ENCODE measurements at places on chromosomes 5 and 9. TPM values are rescaled to one million over a fixed set of nuclear protein-coding genes. Genes with fewer than 3 reads are reported as not detected.

- H3K27ac ChIP-seq, result no peak overlapping the region
- H3K36me3 ChIP-seq, result peaks cover 3% of the 10 kb centered on the region
- no peak for DNase-seq
- no peaks in the 10 kb centered on the region for H3K27me3 ChIP-seq
- no peak overlapping the region for H3K4me3 ChIP-seq
These were observed 39.5 kb downstream of the PLPP1 start for GRCh38 chr5:55495216-55495615.

DNA sequence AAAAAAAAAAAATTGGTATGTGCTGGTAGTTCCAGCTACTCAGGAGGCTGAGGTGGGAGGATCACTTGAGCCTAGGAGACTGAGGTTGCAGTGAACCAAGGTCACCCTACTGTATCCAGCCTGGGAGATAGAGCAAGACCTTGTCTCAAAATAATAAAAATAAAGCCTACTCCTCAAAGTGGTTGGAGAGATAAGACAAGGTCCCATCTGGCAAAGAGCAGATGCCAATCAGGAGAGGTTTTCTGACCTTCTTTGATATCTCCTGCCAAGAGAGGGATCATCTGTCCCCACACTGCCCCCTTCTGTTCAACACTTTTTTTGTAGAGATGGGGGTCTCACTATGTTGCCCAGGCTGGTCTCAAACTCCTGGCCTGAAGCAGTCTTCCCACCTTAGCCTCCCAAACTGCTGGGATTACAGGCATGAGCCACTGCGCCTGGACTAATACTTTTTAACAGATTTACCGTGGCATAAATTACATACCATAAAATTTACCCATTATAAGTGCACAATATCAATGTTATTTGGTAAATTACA is 64.7 kb downstream of the SH3PXD2B start:
- no peak overlapping the region for H3K27ac ChIP-seq
- H3K4me1 ChIP-seq, result no peaks in the 10 kb centered on the region
- H3K27me3 ChIP-seq, result peaks cover 15% of the 10 kb centered on the region

DNA sequence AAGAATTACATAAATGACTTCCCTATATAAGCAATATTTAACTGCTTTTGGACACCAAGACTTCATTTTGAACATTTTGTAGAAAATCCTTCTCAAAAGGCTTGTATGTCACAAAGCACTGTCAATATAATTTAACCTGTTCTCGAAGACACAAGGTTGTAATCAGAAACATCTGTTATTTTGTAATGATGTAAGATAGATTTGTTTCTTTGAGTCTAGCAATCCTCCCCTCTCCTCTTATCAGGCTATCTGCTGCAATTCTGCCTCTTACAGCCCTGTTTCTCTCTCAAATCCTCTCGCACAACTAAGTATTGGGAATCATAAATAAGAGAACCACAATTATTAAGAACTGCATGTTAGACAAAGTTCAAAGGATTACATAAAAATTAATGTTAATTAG is 18.6 kb upstream of the TARS1 start:
- no peak for DNase-seq
- no peaks in the 10 kb centered on the region for H3K36me3 ChIP-seq
- H3K27ac ChIP-seq, result no peak overlapping the region
- H3K27me3 ChIP-seq, result peaks cover 7% of the 10 kb centered on the region
- no peaks in the 10 kb centered on the region for H3K4me1 ChIP-seq

GRCh38 chr9:130661451-130662098 is 2.8 kb upstream of the PRDM12 start:
- no peak overlapping the region for H3K4me3 ChIP-seq
- no peak overlapping the region for H3K27ac ChIP-seq
- no peak for DNase-seq
- peaks cover 27% of the 10 kb centered on the region for H3K4me1 ChIP-seq
- H3K27me3 ChIP-seq, result peaks cover 60% of the 10 kb centered on the region
- no peaks in the 10 kb centered on the region for H3K36me3 ChIP-seq

GRCh38 chr5:135400866-135401265 is 1.8 kb upstream of the MACROH2A1 start:
- peak overlapping the region; percentile 34 for H3K27ac ChIP-seq
- H3K4me1 ChIP-seq, result peaks cover 43% of the 10 kb centered on the region
- DNase-seq, result no peak
- H3K27me3 ChIP-seq, result no peaks in the 10 kb centered on the region

GRCh38 chr9:8857926-8858595 is 1058.5 kb upstream of the DMAC1 start:
- H3K27ac ChIP-seq, result no peak overlapping the region
- peaks cover 16% of the 10 kb centered on the region for H3K4me1 ChIP-seq
- peaks cover 2% of the 10 kb centered on the region for H3K36me3 ChIP-seq
- peak; percentile 27 for DNase-seq
- H3K27me3 ChIP-seq, result peaks cover 67% of the 10 kb centered on the region
- peak overlapping the region; percentile 73 for H3K4me3 ChIP-seq

- peaks cover 12% of the 10 kb centered on the region for H3K4me1 ChIP-seq
- DNase-seq, result no peak
- H3K27ac ChIP-seq, result no peak overlapping the region
- no peak overlapping the region for H3K4me3 ChIP-seq
- peaks cover 10% of the 10 kb centered on the region for H3K36me3 ChIP-seq
- no peaks in the 10 kb centered on the region for H3K27me3 ChIP-seq
These were observed 95.9 kb downstream of the NLN start for GRCh38 chr5:65817931-65818330.

- no peak for DNase-seq
- no peaks in the 10 kb centered on the region for H3K36me3 ChIP-seq
- no peak overlapping the region for H3K27ac ChIP-seq
These were observed 482.6 kb downstream of the PTPRD start for GRCh38 chr9:10130061-10130675.

DNA sequence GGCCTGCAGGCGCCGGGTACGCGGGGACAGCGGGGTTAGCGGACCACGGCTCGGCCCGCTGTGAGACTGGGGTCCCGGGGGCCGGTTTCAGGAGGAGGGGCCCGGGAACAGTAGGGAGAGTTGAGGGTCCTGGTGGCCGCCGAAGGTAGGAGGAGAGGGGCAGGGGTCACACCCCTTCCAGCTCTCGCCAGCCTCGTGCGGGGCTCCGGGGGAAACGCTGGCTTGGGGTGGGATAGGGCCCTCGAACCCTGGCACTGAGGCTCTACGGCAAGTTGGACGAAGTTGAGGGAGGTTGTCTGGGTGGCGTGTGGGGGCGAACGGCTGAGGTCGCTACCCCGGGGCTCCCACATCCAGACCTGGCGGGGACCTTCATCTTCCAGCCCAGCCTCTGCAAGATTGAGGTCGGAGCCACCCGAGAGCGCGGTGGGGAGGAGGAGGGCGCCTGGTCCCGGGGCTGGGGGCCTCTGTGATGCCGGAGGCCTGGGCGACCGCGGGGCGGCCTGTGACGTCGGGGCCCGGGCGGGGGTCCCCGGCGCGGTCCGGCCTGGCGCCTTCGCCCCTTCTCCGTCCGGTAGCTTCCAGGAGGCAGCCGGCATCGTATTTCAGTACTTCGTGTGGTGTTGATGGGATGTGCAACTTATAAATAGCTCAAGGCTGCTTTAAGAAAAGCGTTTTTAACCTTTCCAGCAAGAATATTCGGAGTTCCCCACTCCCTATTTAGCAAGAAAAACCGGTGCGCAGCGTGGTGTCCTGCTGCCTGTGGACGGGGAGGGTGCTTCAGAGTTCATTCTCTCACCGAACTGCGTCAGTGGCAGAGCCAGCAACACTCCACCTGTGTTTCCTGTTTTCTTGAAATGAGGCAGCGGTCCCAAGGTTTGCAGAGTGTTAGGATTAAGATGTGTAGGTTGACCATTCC is 902 bp downstream of the HABP4 start:
- peaks cover 22% of the 10 kb centered on the region for H3K27me3 ChIP-seq
- peak overlapping the region; percentile 83 for H3K4me3 ChIP-seq
- peak; percentile 44 for DNase-seq
- peak overlapping the region; percentile 65 for H3K27ac ChIP-seq
- peaks cover 40% of the 10 kb centered on the region for H3K4me1 ChIP-seq

DNA sequence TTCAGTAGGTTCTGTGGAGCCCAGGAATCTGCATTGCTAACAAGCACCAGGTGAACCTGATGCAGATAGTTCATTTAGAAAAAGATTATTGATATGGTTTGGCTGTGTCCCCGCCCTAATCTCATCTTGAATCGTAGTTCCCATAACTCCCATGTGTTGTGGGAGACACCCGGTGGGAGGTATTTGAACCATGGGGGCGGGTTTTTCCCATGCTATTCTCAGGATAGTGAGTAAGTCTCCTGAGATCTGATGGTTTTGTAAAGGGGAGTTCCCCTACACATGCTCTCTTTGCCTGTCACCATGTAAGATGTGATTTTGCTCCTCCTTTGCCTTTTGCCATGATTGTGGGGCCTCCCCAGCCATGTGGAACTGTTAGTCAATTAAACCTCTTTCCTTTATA is 212.0 kb downstream of the RAB3C start:
- H3K27me3 ChIP-seq, result peaks cover 24% of the 10 kb centered on the region
- no peak overlapping the region for H3K4me3 ChIP-seq
- peak; percentile 48 for DNase-seq
- H3K27ac ChIP-seq, result no peak overlapping the region

GRCh38 chr9:109048822-109049221 is 35.5 kb upstream of the CTNNAL1 start:
- H3K4me1 ChIP-seq, result peaks cover 17% of the 10 kb centered on the region
- no peak overlapping the region for H3K4me3 ChIP-seq
- H3K27me3 ChIP-seq, result no peaks in the 10 kb centered on the region
- DNase-seq, result no peak

DNA sequence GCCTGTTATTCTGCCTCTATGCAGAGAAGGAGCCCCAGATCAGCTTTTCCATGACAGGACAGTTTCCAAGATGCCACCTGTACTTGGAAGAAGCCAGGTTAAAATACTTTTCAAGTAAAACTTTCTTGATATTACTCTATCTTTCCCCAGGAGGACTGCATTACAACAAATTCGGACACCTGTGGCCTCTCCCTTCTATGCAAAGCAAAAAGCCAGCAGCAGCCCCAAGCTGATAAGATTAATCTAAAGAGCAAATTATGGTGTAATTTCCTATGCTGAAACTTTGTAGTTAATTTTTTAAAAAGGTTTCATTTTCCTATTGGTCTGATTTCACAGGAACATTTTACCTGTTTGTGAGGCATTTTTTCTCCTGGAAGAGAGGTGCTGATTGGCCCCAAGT is 301 bp upstream of the IL4 start:
- H3K27ac ChIP-seq, result no peak overlapping the region
- H3K27me3 ChIP-seq, result peaks cover 4% of the 10 kb centered on the region
- no peak for DNase-seq

DNA sequence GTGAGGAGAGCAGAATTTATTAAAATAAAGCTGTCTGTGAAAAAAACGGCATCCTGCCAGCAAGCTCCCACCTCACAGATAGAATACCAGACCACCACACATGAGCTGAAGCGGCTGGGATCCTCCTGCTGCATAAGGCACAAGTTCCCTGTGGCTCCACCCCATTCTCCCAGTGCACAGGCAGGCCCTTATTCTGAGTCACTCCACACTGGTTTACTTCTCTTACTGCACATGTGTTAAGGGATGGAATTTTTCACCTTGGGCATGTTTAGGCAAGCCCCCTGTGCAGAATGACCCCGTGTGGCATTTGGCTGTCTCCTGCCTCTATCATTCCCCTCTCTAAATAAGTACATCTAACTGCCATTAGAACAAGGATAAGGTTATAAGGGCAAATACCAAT is 115.0 kb upstream of the ELAVL2 start:
- no peak for DNase-seq
- no peak overlapping the region for H3K4me3 ChIP-seq
- peaks cover 2% of the 10 kb centered on the region for H3K36me3 ChIP-seq

DNA sequence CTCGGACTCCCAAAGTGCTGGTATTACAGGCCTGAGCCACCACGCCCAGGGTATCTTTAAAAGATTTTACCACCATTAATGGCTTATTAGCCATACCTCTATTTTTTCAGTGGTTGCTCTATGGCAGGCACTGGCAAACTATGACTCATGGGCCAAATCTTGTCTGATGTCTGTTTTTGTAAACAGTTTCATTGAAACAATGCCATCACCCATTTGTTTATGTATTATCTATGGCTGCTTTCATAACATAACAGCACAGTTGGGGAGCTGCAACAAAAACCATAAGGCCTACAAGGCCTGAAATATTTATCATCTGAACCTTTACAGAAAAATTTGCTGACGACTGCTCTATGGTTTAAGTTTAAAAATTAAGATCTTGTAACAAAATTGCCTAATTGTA is 66.8 kb downstream of the SLC38A9 start:
- DNase-seq, result no peak
- H3K36me3 ChIP-seq, result no peaks in the 10 kb centered on the region

- no peaks in the 10 kb centered on the region for H3K4me1 ChIP-seq
- no peak overlapping the region for H3K4me3 ChIP-seq
- DNase-seq, result no peak
- no peaks in the 10 kb centered on the region for H3K36me3 ChIP-seq
- H3K27me3 ChIP-seq, result no peaks in the 10 kb centered on the region
These were observed 467.7 kb upstream of the ACO1 start for GRCh38 chr9:31916591-31917241.

- peak overlapping the region; percentile 67 for H3K4me3 ChIP-seq
- no peaks in the 10 kb centered on the region for H3K36me3 ChIP-seq
- no peak overlapping the region for H3K27ac ChIP-seq
- H3K27me3 ChIP-seq, result peaks cover 50% of the 10 kb centered on the region
- no peaks in the 10 kb centered on the region for H3K4me1 ChIP-seq
These were observed 1.5 kb upstream of the GABBR2 start for GRCh38 chr9:98709968-98710965.

GRCh38 chr5:156219483-156220005 is 107.4 kb upstream of the SGCD start:
- no peaks in the 10 kb centered on the region for H3K36me3 ChIP-seq
- no peak overlapping the region for H3K27ac ChIP-seq
- no peaks in the 10 kb centered on the region for H3K27me3 ChIP-seq

DNA sequence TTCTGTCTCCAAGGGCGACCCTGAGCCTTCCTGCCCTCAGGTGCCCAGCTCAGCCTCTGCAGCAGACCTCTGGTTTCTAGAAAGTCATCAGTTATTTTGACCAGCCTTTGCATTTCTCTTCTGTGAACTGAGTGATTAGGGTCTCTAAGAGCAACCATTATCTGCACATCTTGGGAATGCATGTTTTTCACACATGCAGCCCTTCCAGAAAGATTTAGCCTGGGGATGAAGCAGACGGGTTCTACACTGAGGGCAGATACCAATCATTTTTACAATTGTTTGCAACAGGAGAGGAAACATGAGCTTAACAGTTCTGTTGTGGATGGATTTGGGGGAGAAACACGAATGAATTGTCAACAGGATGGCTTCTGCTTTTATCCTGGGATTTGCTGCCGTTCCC is 90.1 kb upstream of the PITX1 start:
- H3K27me3 ChIP-seq, result no peaks in the 10 kb centered on the region
- no peak overlapping the region for H3K4me3 ChIP-seq
- H3K27ac ChIP-seq, result no peak overlapping the region
- DNase-seq, result no peak
- H3K36me3 ChIP-seq, result no peaks in the 10 kb centered on the region

Gene CCNO
- total RNA-seq, result 0.19 TPM

Gene KCNIP1
- total RNA-seq, result not detected

Gene PURA
- 11.9 TPM for total RNA-seq

Gene LCN6
- total RNA-seq, result not detected

Gene PCDHGA6
- total RNA-seq, result 0.29 TPM

Gene TLX3
- not detected for total RNA-seq

Gene FOXD4L4
- total RNA-seq, result 0.16 TPM

Gene GRM6
- not detected for total RNA-seq

Gene SV2C
- total RNA-seq, result 0.19 TPM

Gene TMEM252
- not detected for total RNA-seq

Data from activated T-cell treated with anti-CD3 and anti-CD28 coated beads, Interleukin-2, amount 50 U/mL, for 72 hours (primary cell).